ENCODE measurements at places on chromosomes 2 and 18.

DNA sequence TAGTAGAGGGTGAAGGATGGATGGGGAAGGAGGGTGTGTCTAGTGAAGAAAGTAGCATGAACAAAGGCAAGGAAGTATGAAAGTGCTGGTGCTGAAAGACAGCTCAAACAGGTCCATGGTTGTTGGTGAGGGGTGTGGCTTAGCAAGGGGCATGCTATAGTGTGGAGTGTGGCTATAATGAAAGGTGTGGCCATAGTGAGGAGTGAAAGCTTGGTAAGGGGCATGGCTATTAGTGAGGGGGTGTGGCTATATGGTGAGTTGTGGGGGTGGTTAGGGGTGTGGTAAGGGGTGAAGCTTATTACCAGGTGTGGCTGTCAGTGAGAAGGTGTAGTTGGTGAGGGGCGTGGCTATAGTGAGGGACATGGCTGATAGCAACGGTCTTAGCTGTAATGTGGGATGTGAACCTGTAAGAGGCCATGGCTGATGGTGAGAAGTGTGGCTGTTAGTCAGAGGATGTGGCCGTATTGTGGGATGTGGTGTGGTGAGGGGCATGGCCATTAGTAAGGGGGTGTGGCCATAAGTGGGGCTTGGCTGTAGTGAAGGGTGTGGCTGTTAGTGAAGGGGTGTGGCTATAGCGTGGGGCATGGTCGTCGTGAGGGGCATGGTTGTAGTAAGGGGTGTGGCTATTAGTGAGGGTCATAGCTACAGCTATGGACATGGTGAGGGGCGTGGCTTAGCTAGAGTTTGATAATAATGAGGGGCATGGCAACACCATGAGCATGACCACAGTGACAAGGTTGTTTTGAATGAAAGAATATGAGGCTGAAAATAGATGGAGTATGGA, 549.6 kb downstream of the FBXO15 start:
- no peak for DNase-seq

GRCh38 chr2:144405982-144406788, 113.7 kb downstream of the ZEB2 start:
- DNase-seq = no peak

DNA sequence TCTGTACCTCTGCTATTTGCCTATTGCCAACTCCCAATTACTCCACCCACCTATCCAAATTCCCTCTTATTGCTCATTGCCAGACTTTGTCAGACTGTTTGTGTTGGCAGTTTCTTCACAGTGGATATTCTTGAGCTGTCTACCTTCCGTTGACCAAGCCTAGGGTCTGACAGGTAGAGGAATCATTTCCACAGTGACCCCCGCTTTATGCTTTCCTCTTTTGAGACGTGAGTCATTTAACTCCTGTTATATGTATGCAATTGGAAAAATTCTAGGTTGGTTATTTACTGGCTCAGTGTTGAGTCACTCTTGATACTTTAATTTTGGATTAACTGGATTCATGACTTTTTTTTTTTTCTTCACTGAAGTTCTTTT, 187.7 kb downstream of the IRS1 start:
- no peak for DNase-seq

GRCh38 chr18:10057894-10058791, 144.3 kb downstream of the VAPA start:
- DNase-seq = no peak

DNA sequence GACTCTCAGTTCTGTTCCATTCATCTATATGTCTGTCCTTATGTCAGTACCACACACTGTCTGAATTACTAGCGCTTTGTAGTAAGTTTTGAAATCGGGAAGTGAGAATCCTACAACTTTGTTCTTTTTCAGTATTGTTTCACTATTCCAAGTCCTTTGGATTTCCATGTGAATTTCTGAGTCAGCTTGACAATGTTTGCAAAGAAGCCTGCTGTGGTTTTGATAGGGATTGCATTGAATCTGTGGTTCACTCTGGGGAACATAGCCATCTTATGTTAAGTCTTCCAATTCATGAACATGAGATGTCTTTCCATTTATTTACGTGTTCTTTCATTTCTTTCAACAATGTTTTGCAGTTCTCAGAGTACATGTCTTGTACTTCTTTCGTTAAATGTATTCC, 15.0 kb downstream of the SLC3A1 start:
- no peak for DNase-seq

DNA sequence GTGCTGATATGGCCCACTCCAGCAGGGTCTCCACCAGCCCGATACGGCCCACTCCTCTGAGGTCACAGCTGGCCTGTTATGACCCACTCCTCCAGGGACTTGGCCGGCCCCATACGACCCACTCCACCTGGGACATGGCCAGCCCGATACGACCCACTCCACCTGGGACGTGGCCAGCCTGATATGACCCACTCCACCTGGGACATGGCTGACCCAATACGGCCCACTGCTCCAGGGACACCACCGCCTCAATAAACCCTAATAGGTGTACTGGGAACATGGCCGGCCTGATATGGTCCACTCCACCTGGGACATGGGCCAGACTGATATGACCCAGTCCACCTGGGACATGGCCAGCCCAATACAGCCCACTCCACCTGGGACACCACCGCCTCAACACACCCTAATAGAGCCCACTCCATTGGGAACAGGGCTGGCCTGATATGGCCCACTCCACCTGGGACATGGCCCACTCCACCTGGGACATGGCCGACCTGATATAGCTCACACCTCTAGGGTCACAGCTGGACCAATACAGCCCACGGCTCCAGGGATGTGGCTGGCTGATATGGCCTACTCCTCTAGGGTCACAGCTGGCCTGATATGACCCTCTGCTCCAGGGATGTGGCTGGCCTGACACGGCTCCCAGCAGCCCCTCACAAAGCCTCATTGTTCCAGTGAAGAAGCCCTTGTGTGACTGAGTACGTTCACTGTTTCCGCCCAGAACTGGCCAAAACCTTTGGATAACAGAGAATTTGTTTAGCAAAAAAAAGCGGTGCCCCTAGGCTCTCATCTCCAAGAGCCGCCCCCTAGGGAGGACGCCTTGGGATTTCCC, 245.6 kb downstream of the HDAC4 start:
- no peak for DNase-seq

DNA sequence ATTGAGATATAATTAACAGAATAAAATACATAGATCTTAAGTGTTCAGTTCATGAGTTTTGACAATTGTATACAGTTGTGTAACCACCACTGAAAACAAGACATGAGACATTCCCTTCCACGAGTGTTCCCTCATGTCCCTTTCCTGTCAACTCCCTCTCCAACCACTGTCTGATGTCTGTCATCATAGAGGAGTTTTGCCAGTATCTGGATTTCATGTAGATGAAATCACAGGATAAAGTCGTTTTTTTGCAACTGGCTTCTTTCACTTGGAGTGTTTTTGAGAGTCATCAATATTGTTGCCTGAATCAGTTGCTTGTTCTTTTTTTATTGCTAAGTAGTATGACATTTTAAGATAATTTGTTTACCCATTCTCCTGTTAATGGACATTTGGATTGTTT, 52.7 kb downstream of the RBMS1 start:
- no peak for DNase-seq

DNA sequence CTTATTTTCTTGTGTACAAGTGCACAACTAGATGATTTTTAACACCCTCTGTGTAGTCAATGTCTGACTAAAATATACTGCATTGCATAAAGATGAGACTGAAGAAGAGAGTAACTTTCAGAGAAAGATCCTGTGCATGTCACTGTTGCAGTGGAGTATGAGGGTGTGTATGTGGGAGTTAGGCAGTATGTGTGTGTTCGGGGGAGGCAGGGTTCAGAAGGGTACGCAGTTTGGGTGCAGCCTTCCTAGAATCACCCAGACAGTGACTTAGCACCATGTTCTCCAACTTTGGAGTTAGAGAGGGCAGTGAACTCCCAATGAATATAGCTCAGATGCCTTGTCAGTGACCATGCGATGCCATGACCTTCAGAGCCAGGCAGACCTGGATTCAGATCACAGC, 84.6 kb downstream of the LRATD1 start:
- no peak for DNase-seq

- no peak for DNase-seq
Observed at GRCh38 chr2:239813261-239814115, 211.7 kb downstream of the NDUFA10 start.

DNA sequence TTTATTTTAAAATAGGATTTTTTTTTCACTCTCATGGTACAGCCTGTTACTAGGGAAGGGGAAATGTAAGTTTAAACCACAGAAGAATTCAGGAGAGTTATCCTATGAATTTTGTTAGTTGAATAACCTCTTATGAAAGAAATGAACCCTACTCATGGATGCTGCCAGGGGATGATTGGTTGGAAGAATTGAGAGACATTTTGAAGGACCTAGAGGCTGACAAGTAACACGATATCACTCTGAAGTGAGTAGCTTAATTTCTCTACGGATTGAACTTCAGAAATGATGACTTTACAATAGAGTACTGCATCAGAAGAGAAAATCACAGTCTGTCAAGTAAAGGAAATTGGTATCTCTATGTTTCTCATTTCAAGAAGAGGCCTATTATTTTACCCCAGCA, 1346.2 kb downstream of the SUCLG1 start:
- no peak for DNase-seq

- DNase-seq = no peak
Observed at GRCh38 chr2:101124643-101125366, 26.4 kb downstream of the TBC1D8 start.

- peak; percentile 33 for DNase-seq
Observed at GRCh38 chr2:60872510-60872928, 8.9 kb upstream of the REL start.

DNA sequence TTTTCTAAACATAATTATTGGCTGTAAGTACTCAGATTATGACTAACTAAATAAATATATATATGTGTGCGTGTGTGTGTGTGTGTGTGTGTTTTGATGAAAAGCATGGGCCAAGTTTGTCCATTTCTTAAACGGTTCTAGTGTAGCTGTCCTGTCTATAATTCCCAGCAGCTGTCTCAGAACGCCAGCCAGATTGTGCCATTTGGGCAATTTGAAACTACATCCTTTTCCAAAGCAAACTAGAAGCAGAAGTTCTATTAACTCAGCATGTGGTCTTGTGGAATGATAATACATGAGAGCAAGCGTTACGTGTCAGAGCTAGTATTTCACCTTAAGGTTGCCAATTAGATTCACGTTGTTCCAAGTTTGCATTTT, 1.7 kb downstream of the ARHGAP28 start:
- no peak for DNase-seq

GRCh38 chr2:96258166-96259022, 7.4 kb downstream of the TMEM127 start:
- no peak for DNase-seq

- DNase-seq = no peak
Observed at GRCh38 chr2:195810340-195811098, 153.5 kb downstream of the SLC39A10 start.

- DNase-seq = no peak
Observed at GRCh38 chr18:74546007-74546406, 11.7 kb downstream of the CNDP1 start.

DNA sequence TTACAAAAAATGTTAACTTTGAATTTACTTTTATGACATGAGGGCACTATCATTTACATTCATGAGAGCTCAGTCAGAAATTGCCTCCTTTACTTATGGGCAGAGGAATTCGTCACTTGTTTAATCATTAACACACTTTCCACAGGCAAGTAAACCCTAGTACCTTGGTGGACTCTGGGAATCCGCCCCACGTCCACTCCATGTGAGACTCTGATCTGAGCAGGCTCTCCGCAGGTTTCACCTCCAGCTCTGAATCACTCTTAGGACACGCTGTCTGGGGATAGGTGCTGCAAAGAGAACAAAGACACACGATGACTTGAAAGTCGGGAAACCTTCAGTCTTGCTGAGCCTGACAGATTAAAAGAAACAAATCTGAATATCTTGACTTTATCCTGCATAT, 73.6 kb downstream of the LPIN2 start:
- DNase-seq = no peak

- DNase-seq = no peak
Observed at GRCh38 chr2:227855440-227855839, 16.0 kb upstream of the DAW1 start.

GRCh38 chr18:32974421-32975162, 201.8 kb upstream of the KLHL14 start:
- DNase-seq = no peak

DNA sequence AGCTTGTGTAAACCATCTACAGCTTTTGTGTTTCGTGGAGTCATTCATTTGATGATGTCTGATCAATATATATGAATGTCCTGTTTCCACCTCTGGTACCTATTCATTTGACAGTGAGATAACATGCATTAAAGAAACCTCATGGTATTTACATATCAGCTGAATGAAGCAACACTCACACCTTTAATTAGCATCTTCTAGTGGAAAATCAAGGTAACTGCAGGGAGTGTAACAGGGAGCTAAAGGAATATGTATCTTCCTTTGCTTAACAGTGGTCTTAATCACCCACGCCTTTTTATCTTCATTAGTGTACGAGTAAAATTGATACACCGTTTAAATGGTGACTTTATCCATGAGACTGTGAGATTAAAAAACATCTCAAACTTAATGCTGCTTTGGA, 15.6 kb downstream of the SLC39A10 start:
- DNase-seq = no peak

DNA sequence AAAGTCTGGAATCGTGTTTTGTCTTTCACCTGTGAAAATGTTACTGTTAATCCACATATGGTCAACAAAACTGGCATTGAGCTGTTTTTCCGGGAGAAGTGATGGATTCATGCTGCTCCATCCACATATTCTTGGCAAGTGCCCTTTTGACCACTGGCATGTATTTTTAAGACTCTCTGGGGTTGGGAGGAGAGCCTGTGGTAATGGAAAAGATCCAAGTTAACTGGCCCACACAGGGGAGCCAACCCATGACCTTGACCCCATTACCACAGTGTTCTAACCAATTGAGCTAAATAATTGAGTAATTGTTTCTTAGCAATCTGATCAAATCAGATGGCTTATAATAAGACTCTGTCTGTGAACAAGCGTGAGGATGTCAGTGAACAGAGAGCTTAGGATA, 296.2 kb upstream of the NRP2 start:
- DNase-seq = no peak

DNA sequence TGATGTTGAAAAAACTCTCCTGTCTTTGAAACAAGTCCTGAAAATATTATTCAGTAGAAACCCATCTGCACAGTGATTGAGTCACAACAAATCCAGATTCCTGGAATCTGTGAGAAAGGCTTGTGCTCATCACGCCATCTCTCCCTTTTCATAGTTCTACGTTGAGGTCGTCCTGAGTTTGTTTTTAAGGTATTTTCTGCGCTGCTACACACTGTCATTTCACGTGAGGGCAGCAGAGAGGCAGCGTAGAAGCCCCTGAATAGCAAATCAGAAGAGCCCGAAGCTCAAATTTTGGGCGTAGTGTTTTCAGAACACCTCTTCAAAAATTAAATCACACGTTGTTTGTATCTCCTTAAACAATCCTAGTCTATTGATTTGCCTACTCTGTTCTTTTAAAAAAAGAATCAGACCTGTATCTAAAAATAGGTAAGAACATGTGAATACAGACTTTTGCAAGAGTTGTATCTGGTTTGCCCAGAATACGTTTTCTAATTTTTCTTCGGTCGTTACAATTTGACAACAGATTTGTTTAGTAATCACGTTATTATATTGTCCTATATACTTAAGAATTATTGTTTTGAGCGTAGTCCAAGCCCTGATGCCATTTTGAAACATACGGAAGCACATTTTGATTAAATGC, 61.6 kb upstream of the SLC38A11 start:
- peak; percentile 16 for DNase-seq

- DNase-seq = peak; percentile 68
Observed at GRCh38 chr2:85132834-85133637, at the start of gene TCF7L1. Gene TCF7L1 (plus strand): TSS chr2:85133392. CDS start chr2:85133685, 293 bp downstream.

- no peak for DNase-seq
Observed at GRCh38 chr2:201203916-201204654, 21.1 kb downstream of the CASP10 start.

GRCh38 chr2:25373269-25373981, 31.7 kb upstream of the DNMT3A start:
- no peak for DNase-seq
